ENCODE measurements at places on chromosomes 5 and 9.

- DNase-seq: no peak
These were observed 20.2 kb upstream of the WHRN start for GRCh38 chr9:114525513-114525912.

GRCh38 chr9:107708791-107709190 lies 219.2 kb upstream of the KLF4 start:
- DNase-seq: no peak

- DNase-seq: no peak
These were observed 27.1 kb downstream of the FRMD3 start for GRCh38 chr9:83511051-83511450.

- DNase-seq: no peak
These were observed 2.7 kb downstream of the IL31RA start for GRCh38 chr5:55853818-55854217.

- DNase-seq: no peak
These were observed 238.1 kb downstream of the ACTL7B start for GRCh38 chr9:108617676-108618075.

DNA sequence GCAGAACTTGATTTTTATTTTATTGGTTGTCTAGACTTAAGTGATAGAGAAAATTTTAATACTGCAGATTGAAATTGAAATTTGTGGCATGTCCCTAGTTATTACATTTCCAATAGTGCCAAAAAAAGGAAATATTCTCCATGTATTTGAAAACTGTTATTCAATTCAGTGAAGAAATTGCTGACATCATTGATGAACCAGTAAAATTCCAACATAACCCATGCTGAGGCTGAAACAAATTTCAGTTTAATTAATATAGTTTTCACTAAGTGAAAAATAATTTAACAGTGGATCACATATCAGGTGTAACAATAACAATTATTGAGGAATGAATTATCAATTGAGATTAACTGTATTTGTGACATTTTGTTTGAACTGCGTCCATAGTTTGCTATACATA lies 38.7 kb downstream of the LURAP1L start:
- DNase-seq: no peak

GRCh38 chr9:127188396-127188795 lies 66.0 kb upstream of the ANGPTL2 start:
- DNase-seq: no peak

DNA sequence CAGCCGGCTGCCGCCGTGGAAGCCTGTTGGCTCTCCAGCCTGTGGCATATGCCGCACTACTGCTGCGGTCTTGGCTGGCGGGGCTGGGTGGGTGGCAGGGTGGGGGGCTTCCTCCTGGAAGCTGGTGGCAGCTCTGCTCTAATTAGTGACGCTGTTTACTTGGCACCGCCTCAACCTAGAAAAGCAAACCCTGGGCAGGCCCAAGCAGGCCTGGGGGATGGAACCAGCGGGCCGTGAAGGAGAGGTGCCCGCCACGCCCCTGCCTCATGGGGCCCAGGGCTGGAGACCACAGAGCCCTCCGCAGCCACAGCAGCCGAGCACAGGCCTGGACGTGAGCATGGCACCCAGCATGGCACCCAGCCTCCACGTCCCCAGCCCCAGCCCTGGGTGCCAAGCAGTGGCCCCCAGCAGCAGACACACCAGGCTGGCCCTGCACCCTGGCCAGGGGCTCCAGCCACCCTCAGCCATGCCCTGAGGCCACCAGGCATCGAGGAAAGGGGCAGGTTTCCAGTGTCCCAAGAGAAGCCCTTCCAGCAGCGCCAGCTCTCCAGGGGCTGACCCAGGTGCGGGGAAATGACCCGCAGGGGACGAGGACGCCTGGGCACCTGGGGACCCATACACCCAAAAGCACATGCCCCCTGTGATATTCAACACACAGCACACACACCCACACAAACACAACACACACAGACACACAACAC lies 5.4 kb upstream of the CCDC187 start:
- DNase-seq: peak; percentile 64

DNA sequence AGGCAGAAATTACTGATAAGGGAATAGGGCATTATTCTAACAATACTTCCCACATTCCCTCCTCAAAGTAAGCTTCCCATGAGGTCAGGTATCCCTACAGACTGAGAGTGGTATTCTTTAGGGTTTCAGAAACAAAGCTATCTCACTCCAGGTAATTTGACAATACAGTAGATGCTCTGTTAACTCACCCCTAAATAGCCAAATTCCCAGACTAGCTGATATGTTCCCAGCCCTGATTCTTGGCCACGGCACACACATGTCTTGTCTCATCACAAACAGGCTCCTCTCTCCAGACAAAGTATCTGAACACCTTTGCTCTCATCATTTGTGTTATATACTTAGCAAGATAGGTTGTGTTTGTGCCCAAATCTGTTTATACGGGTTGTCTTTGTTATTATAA lies 139.9 kb downstream of the ZNF608 start:
- no peak for DNase-seq

GRCh38 chr5:61472172-61472958 lies 140.3 kb downstream of the ZSWIM6 start:
- DNase-seq: no peak

- no peak for DNase-seq
These were observed 187.5 kb upstream of the NR4A3 start for GRCh38 chr9:99634186-99634585.

GRCh38 chr9:98318834-98319478 lies 63.5 kb upstream of the TBC1D2 start:
- no peak for DNase-seq

GRCh38 chr5:102858221-102858620 lies 103.1 kb downstream of the PAM start:
- DNase-seq: no peak

- no peak for DNase-seq
These were observed 299.7 kb downstream of the IZUMO3 start for GRCh38 chr9:24245988-24246387.

- DNase-seq: no peak
These were observed 44.3 kb downstream of the TNFSF15 start for GRCh38 chr9:114761523-114761922.

GRCh38 chr5:132228241-132229035 lies 785 bp upstream of the P4HA2 start:
- DNase-seq: peak; percentile 34

DNA sequence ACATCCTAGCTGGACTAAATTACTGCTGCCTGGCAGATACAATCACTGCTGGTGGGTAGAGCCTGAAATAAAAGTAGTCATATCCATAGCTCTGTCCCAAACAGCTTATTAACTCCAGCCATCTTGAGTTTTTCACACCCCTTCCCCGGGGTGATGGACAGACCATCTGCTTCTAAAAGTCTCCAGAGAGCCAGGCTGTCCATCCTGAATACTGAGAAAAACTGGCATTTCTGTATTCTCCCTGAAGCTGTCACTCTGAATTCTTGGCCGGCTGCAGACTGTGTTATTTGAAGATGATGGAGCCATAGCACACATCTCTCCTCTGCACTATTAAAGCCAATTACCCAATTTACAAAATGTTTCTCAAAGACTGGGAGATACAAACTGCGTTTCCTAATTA lies 118.6 kb downstream of the GABBR2 start:
- no peak for DNase-seq

DNA sequence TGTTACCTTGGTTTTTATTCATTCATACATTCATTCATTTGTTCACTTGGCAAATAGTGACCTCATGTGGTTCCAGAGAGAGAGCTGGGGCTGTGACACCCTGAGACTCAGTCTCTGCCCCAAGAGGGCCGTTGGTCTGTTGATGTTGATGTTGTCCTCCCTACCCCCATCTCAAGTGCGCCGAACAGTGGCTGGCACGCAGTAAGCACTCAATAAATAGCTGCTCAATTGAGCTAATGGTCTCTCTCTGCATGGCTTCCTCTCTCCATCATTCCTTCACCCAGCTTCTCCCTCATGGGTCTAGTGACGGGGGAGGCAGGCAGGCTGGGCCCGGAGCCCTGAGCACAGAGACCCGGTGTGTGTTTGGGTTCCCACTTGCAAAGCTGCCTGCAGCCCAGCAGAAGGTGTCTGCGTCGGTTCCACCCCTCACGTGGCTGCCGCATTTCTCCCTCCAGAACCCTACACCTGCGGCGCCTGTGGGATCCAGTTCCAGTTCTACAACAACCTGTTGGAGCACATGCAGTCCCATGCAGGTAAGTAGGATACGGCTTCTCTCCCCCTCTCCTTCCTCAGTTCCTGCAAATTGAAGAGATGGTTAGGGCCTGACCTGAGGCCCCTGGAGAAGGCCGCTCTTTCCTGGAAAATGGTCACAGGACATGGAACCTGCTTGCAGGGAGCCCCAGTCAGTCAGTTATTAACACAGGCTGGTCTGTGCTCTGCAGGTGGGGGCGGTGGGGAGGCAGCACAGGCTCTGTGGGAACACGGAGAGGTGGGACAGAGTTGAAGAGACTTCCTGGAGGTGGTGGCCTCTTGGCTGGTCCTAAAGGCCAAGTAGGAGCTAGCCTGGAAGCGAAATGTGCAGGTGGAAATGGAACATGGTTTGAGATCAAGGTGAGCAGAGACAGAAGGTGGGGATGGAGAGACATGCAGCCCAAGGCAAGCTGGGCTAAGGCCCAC lies 42.0 kb downstream of the AMBP start:
- no peak for DNase-seq

GRCh38 chr9:116042321-116042720 lies 111.3 kb upstream of the PAPPA start:
- no peak for DNase-seq

DNA sequence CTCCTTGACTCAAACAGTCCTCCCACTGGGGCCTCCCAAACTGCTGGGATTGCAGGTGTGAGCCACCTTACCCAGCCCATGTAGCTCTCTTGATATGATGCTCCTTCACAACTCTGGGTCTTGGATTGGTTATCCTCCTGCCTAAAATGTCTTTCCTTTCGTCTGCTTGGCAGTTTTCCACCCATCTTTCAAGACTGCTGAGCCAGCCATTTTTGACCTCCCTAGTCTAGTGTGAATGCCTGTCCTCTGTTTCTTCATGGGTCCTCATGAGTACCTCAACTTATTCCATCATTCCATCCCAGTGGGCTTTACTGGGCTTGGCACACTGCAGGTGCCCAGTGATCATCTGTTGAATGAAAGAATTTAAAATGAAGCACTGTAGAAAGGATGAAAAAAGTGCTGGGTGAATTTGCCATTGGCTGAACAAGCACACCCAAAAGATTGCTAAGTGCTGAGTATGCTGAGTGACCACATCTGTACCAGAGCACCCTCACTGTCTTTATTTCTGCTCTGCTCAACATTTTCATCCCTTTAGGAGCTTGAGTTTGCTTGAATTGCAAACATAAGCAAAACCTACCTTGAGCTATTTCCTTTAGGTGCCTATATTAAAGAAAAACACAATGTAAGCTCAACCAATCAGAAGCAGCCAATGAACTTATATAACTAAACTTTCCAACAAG lies 84.8 kb upstream of the FAM169A start:
- DNase-seq: no peak

GRCh38 chr5:103424453-103425205 lies 138.0 kb downstream of the NUDT12 start:
- DNase-seq: no peak

- DNase-seq: no peak
These were observed 107.5 kb downstream of the NREP start for GRCh38 chr5:111649516-111649915.

GRCh38 chr5:171152382-171152781 lies 156.7 kb upstream of the TLX3 start:
- DNase-seq: no peak

DNA sequence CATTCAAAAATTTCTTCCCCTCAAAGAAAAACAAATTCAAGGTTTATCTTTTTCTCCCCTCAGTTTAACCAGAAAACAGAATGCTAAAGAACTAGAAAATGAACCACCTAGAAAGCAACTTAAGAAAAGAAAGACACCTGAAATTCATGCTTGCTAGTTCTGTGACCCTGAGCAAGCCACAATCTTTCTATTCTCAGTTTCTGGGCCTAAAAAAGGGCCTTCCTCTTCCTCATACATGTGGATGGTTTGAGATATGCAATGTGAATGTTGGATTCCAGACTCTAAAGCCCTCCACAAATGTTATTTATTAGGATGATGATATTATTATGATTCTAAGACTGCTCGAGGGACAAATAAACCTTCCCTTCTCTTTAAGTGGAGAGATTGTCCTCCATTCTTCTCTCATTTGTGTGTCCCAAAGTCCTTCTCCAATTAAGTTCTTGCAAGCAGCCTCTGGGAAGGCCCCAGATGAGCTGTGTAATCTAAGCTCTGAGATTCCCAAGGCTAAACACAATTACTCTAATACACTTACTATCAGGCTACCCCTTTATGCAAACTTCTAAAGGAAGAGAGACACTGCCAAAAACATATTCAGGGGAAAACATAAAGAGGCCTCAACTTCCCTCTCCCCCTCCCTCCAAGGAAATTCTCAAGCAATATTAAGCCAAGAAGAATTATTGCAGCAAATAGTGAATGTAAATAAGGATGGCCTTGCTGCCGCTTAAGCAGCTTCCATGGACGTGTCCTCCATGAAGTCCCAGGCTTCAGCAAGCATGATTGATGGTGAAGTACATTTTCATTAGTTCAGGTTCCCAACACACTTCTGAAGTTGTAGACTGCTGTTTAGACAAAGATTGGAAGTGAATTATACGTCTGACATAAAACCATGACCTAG lies 80.2 kb downstream of the PRKACG start:
- no peak for DNase-seq

GRCh38 chr5:108654051-108654450 lies 93.6 kb upstream of the FER start:
- no peak for DNase-seq

DNA sequence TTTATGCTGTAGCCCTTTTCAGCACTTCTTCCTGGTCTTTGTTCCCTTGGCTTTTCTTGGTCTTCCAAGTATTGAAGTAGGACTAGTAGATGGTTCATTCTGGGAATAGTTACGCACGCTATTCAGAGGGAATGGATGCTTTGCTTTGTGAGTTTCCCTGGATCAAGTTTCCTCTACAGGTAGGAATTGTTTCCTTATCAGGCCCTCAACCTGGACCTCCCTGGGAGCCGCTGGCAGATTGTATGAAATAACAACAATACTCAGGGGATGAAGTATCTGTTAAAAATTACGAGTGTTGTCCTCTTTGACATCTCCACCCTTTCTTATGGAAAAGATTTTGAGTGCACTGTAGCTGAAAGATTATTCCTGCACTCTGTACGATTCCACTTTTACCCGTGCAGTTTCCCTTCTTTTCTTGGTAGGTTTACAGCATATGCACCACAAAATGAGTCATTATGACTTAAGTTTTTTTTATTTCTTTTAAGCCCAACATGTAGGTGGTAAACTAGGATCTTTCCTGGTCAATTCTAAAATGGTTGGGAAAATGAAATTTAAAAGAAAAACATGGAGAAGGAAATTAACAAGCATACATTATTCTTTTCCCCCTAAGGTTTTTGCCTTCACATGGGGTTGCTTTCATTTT lies 57.9 kb downstream of the ARHGAP26 start:
- DNase-seq: no peak

- no peak for DNase-seq
These were observed 23.4 kb downstream of the ANKRA2 start for GRCh38 chr5:73542020-73542419.
